Mononuclear cell (primary cell): ENCODE measurements at places on chromosomes 13 and 19. TPM values are rescaled to one million over a fixed set of nuclear protein-coding genes. Genes with fewer than 3 reads are reported as not detected.

The RASAL3 gene
- total RNA-seq, result 31.3 TPM

The ONECUT3 gene
- not detected for total RNA-seq

The GCDH gene
- total RNA-seq, result 12.9 TPM

The SMIM7 gene
- total RNA-seq, result 32.6 TPM

The ICAM4 gene
- 7.9 TPM for total RNA-seq

The C5AR2 gene
- 4.1 TPM for total RNA-seq

The KASH5 gene
- not detected for total RNA-seq

The PRODH2 gene
- total RNA-seq, result not detected

The NKPD1 gene
- total RNA-seq, result 0.84 TPM

The DIRAS1 gene
- 1.2 TPM for total RNA-seq

The ZNF414 gene
- 5.6 TPM for total RNA-seq

The CEACAM18 gene
- total RNA-seq, result not detected

The TMEM221 gene
- not detected for total RNA-seq

The APOE gene
- 0.94 TPM for total RNA-seq

The FXYD7 gene
- total RNA-seq, result 1.4 TPM

The C1QTNF9 gene
- not detected for total RNA-seq

The DNAJC15 gene
- 11.1 TPM for total RNA-seq

The SRRM5 gene
- 0.10 TPM for total RNA-seq

The PCDH20 gene
- not detected for total RNA-seq

The SIAH3 gene
- 0.31 TPM for total RNA-seq

The CGB7 gene
- total RNA-seq, result not detected

The HRC gene
- total RNA-seq, result not detected

The NLRP4 gene
- total RNA-seq, result not detected

The LGALS4 gene
- 0.21 TPM for total RNA-seq

The SAE1 gene
- total RNA-seq, result 29.5 TPM

The DCT gene
- total RNA-seq, result not detected

The LYPD3 gene
- total RNA-seq, result 3.5 TPM

The MVB12A gene
- total RNA-seq, result 13.1 TPM

The OR10H4 gene
- total RNA-seq, result not detected

The FXYD3 gene
- total RNA-seq, result not detected

The LGI4 gene
- 0.31 TPM for total RNA-seq

The MAMSTR gene
- total RNA-seq, result 0.10 TPM

The CCDC70 gene
- not detected for total RNA-seq

The SUPT5H gene
- total RNA-seq, result 124 TPM

The SIGLEC10 gene
- total RNA-seq, result 12.0 TPM

The FUT6 gene
- total RNA-seq, result not detected

The OR4F17 gene
- total RNA-seq, result 0.10 TPM

The MADCAM1 gene
- total RNA-seq, result not detected

The KLK15 gene
- not detected for total RNA-seq

The TNNI3 gene
- total RNA-seq, result not detected

The CEACAM4 gene
- 3.9 TPM for total RNA-seq

The C19orf81 gene
- not detected for total RNA-seq

The ZNF835 gene
- total RNA-seq, result 0.42 TPM

The OR7A17 gene
- total RNA-seq, result not detected

The BICRA gene
- 21.9 TPM for total RNA-seq

The CYP2S1 gene
- 2.1 TPM for total RNA-seq

The KLK12 gene
- total RNA-seq, result not detected

The CLEC17A gene
- 1.6 TPM for total RNA-seq

The FCAR gene
- 91.3 TPM for total RNA-seq

The AMER2 gene
- total RNA-seq, result 0.10 TPM
